Esophagus squamous epithelium (tissue), 5 donors: ENCODE measurements at places on chromosomes 5 and 9. TPM values are rescaled to one million over a fixed set of nuclear protein-coding genes. Genes with fewer than 3 reads are reported as not detected.

The SLC34A1 gene
- 0.15 TPM for total RNA-seq

The CD74 gene
- 130 TPM for total RNA-seq

The CDKN2B gene
- total RNA-seq, result 41.6 TPM

The DIAPH1 gene
- total RNA-seq, result 121 TPM

The FABP6 gene
- not detected for total RNA-seq

The HSPB3 gene
- total RNA-seq, result 0.40 TPM

The ELOVL7 gene
- 4.0 TPM for total RNA-seq

The F2RL1 gene
- total RNA-seq, result 9.0 TPM

The GLDC gene
- total RNA-seq, result 2.1 TPM

The IL4 gene
- not detected for total RNA-seq

The FOCAD gene
- 20.7 TPM for total RNA-seq

The SHOC1 gene
- not detected for total RNA-seq

The LCNL1 gene
- total RNA-seq, result not detected

The STKLD1 gene
- not detected for total RNA-seq

The BRD3OS gene
- 5.3 TPM for total RNA-seq

The C9 gene
- not detected for total RNA-seq

The RMND5B gene
- 65.8 TPM for total RNA-seq

The PLAC8L1 gene
- not detected for total RNA-seq

DNA sequence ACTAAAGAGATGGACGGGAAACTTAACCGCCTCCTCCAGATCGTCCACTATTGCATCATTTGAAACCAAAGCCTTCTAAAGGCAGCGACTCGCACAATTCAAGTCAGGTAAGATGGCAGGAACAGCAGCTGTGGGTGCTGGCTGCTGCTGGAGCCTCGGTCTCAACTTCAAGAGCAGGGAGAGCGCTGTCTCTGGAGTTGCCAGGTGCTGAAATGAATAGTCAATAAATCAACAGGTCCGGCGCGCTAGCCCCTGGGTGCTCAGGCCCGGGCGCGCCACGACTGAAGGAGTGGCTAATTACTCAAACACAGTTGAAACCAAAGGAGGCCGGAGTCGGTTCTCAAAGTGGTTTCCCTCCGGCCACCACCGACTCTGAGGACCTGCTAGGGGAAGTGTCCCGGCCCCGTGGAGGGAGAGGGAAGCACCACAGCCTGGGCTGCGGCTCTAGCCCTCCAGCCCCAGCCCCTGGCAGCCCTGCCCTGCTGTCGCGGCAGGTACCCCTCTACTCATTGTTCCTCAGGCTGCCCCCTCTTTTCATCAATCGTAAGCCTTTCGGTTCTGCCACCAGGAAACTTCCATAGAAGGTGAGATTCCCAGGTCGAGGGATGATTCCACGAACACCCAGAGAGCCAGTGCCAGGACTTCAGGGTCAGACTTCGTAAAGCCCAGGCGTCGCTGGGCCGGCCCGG is 804 bp downstream of the TTC39B start:
- peak; percentile 13 for DNase-seq

- no peak for DNase-seq
Measured at GRCh38 chr5:107451028-107451427, 219.7 kb downstream of the EFNA5 start.

GRCh38 chr5:118236108-118236849 is 752.1 kb downstream of the DTWD2 start:
- no peak for DNase-seq

GRCh38 chr9:33923998-33924701 is 107.2 kb downstream of the UBE2R2 start:
- no peak for DNase-seq

GRCh38 chr5:38420691-38421390 is 135.6 kb downstream of the LIFR start:
- no peak for DNase-seq

DNA sequence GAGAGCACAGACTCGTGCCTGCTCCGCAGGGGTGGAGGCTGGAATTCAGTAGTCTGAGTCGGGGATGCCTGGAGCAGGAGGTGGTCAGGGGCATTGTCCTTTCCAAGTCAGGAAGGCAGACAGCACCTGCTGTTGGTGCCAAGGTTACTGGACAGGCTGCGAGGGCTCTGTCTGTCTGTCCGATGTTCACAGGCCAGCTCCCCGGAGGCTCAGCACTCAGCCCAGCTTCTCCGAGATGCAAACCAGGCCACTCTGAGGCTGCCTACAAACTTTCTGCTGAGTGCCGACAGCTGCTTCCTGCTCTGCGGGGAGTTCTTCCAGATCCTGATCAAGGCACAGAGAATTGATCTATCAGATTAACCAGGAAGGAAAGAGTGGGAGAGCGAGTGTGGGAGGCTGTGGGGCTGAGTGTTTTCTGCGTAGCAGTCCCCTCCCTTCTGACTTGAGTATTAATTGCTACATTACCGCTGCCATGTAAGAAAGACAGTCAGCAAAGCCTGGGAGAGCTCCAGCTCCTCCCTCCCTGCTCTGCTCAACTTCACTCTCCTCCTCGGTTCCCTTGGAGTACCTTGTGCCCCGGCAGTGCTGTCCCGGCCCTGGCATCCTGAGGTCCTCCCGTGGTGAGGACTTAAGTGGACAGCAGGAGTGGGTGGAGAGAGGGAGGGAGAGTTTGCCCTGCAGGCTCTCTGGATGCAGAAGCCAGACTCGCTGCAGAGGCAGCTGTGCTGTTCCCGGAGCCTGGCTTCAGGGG is 36.0 kb downstream of the KCNMB1 start:
- DNase-seq, result no peak

GRCh38 chr9:108994695-108995094 is 18.6 kb downstream of the CTNNAL1 start:
- DNase-seq, result no peak

GRCh38 chr5:6190838-6191237 is 187.5 kb downstream of the MED10 start:
- no peak for DNase-seq

DNA sequence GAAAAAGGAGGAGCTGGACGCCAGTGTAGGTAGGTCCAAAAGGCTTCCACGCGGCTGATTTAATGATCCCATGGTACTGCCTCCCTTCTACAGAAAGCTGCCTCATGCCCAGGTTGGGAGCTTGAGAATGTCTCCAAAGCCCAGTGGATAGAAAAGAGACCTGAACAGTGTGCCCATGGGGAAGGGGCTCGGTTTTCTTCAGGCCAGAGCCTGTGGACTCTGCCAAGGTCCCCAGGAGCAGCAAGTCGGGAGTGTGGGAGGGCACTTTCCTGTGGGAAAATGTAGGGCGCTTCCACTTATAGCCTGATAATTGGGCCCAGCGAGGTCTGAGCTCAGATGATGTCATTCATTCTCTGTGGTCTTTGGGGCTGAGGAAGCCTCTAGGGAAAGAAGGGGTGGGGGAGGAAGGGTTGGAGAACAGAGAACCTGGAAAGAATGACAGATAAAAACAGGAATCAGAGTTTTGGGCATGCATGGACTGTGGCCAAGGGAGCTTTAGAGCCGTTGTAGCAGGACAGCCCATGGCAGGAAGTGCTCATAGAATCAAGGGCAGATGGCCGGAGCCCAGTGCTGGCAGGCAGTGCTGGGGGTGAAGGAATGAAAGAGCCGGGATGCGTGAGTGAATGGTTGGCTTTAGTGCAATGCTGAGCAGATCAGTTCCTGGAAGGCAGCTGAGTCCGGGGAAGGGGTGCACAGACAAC is 42.5 kb upstream of the SH3PXD2B start:
- no peak for DNase-seq

- DNase-seq, result no peak
Measured at GRCh38 chr9:33340186-33340585, 49.9 kb downstream of the NFX1 start.

DNA sequence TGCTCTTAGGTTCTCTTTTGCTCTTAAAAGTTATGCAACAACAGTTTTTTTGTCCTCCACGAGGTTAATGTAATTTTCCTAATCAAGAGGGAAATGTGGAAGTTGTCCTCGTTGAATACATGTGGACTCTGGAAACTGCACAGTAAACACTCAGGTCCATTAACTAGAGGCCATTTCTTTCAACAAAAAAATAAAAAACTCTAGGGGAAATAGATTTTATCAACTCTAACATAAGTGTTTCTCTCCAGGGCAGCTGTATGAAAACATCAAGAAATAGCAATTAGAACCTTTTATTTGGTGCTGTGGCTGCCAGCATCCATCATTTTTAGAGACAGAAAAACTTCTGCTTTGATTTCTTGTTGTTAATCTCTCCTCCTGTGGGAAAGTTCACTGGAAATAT is 288.6 kb downstream of the ICE1 start:
- DNase-seq, result no peak

DNA sequence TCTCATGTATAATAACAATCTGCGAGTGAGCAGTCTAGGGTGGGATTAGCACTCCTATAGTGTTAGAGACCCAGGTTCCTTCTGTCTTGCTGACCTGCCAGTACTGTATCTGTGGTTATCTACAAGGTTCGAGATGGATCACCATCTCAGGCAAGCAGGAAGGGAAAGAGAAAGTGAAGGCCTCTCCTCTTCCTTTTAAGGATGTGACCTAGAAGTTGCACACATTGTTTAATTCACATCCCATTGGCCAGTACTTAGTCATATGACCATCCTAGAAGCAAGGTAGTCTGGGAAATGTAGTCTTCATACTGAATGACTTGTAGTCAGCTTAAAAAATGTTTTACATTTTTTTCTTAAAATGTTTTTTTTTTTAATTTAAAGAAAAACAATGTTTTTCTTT is 168.6 kb downstream of the CARTPT start:
- no peak for DNase-seq

GRCh38 chr9:6855860-6856259 is 98.1 kb downstream of the KDM4C start:
- no peak for DNase-seq

- DNase-seq, result no peak
Measured at GRCh38 chr5:79508354-79508753, 5.6 kb downstream of the HOMER1 start.

- DNase-seq, result no peak
Measured at GRCh38 chr9:2559192-2560152, 62.1 kb upstream of the VLDLR start.

- DNase-seq, result no peak
Measured at GRCh38 chr5:132457371-132458225, 33.0 kb downstream of the IRF1 start.

- no peak for DNase-seq
Measured at GRCh38 chr9:108565651-108566378, 290.0 kb downstream of the ACTL7B start.

- peak; percentile 31 for DNase-seq
Measured at GRCh38 chr9:19408316-19408692, 505 bp upstream of the ACER2 start.

DNA sequence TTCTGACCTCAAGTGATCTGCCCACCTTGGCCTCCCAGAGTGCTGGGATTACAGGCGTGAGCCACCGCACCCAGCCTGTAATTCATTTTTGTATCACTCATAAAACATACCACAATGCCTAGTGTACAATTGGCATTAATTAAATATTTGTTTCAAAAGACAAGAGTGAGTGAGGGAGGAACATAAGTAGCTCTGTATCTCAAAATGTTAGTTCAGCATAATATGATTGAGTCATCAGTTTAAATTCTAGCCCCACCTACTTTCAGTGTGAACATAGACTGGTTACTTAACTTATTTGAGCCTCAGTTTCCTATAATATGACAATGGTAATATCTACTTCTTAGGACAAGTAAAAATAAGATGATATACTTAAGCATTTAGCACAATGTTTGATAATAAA is 26.9 kb downstream of the INVS start:
- no peak for DNase-seq

- no peak for DNase-seq
Measured at GRCh38 chr9:106868087-106868486, 5.1 kb downstream of the ZNF462 start.

DNA sequence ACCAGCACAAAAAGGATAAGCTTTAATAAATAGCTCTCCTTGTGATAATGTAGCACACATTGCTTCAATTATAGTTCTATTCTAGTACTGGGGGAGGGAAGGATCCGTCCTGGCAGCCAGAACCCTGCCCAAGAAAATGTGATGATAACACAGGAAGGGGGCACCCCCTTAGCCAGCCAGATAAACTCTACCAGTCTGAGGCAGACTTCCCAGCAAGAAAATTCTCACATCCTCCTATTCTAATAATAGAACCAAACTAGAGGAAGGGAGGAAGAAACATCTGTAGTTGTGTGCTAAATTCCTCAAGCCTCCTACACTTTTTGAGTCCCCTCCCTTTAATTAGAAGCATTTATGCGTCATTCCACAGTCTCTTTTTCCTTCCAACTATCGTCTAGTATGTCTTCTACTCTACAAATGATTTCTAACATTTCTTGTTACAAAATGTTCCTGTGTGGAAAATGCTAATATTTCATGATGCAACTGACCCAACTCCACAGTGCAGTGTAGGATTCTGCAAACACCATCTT is 261.0 kb downstream of the SEMA5A start:
- DNase-seq, result no peak

DNA sequence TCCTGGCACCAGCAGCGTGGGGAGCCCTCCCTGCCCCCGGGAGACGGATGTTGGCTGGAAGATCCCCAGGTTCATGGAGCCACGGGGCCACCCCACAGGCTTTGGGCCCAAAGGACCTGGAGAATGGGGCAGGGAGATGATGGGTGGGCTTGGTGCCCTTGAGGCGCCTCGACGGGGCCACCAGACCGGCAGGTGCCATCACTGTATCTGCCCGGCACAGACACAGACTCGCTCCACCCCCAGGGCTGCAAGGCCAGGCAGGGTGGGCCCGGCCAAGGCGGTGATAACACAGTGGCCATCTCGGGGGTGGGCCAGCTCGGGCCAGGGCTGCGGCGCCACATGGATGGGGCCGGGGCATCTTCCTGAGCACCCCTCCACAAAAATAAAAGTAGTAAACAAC is 35.0 kb upstream of the EGFL7 start:
- DNase-seq, result no peak

GRCh38 chr5:95081982-95082381 is 202.9 kb downstream of the MCTP1 start:
- no peak for DNase-seq

DNA sequence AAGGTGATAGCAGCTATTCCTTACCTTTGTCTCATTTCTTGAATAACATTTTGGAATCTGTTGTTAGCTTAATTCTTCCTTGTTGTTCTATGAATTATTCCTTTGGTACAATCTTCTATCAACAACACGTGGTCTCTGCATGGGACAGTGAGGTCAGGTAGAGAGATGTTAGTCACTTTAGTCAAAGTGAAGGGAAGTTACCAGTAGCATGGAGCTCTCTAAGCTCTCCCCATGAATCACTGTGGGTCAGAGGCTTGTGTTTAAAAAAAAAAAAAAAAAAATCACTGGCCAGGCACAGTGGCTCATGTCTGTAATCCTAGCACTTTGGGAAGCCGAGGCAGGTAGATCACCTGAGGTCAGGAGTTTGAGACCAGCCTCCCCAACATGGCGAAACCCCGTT is 116.0 kb downstream of the GOLPH3 start:
- DNase-seq, result no peak
